Left cardiac atrium (tissue), 4 donors: ENCODE measurements at places on chromosomes 7 and 10.

DNA sequence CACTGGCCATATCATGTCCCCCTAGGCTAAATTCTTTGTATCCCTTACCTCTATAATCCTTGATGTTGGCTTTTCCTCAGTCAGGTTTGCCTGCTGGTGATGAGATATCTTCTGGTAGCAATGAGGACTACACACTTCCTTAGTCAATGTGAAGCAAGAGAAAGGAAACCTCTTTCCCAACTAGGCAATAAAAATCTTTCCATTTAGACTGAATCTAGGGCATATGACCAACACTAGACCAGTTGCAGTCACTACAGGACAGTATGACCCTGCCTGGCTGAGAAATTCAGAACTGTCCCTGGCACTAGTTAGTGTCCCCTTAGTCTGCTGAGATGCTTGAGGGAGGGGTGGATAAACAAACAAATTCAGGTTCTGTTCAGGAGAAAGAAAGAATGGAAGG, 142.6 kb downstream of the RNLS start:
- DNase-seq: no peak

- peak; percentile 23 for DNase-seq
Measured at GRCh38 chr10:84075226-84076046, 63.9 kb upstream of the GHITM start.

GRCh38 chr10:50464004-50464409, 159.7 kb downstream of the SGMS1 start:
- no peak for DNase-seq

- DNase-seq: no peak
Measured at GRCh38 chr7:118762451-118762850, 537.9 kb downstream of the ANKRD7 start.

GRCh38 chr10:92990615-92991014, 70.0 kb upstream of the CYP26C1 start:
- no peak for DNase-seq

- DNase-seq: no peak
Measured at GRCh38 chr10:76559892-76560220, 1077.8 kb downstream of the KCNMA1 start.

DNA sequence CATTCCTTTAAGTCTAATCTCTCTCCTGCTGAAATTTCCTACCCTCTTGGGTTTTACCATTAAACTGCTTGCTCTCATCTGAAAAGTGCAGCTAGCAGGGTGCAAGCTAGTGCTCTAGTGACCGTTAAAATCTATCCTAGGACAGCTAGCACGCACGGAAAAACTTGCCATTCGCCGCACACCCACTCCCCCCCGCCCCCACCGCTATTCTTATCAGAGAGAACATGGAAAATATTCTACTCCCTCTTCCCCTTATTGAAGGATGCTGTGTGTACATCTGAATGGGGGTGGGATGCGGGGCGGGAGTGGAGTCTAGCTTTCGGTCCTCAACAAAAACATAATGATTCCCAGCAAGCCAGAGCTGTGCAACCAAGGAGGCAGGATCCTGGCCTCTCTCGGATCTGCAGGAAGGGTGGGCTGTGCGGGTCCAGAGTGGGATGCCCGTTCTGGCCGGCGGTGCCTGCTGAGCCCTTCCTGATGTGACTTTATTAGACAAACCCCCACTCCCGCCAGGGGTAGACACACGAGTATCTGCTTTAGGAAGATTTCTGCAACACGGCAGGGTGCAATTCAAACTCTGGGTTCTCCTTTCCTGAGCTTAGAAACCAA, 1.1 kb upstream of the ADRA2A start:
- DNase-seq: no peak

DNA sequence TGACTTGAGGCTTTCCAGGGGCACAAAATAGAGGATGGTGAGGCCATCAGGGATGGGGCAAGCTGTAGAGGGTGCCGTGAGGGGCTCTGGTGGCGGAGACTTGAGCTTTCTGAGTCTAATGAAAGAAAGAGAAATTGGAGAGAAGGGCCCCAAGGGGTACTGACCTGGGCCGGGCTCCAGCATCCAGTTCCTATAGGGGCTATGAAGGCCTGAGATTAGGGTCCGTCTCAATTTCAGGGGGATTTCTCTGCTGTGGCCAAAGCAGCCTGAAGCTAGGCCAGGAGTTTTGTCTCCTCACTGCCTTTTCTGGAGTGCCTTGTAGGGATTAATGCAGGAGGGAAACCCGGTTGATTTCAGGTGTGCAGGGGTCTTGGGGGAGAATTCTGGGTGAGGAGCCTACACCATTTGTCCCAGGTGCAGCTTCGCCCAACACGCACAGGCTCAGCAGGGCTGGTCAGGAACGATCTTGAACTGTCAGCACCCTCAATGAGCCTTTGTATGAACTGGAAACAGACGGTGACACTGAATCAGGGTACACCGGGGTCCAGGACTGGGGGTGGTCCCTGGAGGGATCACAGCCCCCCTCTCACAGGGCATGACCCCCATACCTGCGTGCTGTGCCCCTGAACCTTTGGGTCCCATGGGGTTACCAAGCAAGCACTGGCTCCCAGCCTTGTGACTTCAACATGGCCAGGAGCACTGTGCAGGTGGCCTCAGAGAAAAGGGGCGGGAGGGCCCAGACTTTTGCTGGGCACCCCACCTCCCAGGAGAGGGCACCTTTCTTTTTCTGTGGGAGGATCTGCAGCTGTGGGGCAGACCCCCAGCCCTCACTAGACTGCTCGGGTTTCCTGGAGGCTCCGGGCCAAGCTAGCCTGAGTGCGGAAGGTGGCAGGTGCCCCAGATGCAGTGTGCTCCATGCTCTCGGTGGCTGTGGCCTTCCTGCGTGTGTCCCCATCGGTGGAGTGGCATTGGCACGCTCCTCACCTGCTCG, 122.9 kb upstream of the RET start:
- DNase-seq: no peak

DNA sequence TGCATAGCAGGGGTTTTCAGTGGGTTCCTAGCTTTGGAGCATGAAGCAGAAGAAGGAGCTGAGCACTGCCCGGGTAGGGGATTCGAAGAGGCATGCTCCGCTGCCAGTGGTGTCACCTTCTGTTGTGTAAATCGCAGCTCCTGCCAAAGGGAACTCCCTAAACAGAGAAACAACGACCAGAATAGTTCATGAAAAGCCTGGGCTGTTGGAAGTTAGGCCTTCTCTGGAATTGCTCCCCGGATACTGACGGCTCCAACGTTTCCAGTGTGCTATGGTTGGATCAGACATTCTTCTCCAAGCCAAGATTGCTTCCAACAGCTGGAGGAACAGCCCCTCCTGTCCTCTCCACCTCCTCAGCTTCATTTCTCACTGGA, 546.0 kb upstream of the FZD8 start:
- peak; percentile 38 for DNase-seq

DNA sequence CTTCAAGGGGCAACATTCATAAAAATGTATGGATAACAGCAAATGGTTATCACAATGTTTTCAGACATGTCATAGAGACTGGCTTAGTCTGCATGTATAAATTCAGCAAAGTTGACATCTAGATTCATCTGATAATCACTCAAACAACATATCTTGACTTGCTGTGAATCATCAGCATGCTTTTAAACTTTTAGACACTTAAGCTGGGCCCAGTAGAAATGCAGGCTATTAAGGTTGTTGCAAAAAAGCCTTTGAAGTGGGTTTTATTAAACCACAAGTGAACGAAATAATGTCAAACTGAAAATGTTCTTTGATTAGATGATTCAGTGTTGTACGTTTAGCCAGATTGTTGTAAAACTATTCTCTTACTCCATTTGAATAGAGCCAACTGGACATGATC, 759.6 kb downstream of the NXPH1 start:
- DNase-seq: no peak
